SK-MEL-5 (cell line): ENCODE measurements at places on chromosomes 6 and 20. TPM values are rescaled to one million over a fixed set of nuclear protein-coding genes. Genes with fewer than 3 reads are reported as not detected.

Gene FRMD1
- total RNA-seq: not detected in 2 replicates

- no peak for DNase-seq
Measured at GRCh38 chr20:15081261-15081660, 743.8 kb upstream of the FLRT3 start.

GRCh38 chr20:36481380-36482043, 59.8 kb upstream of the MYL9 start:
- peak; percentile 97 for DNase-seq

GRCh38 chr6:12208673-12209072, 81.5 kb upstream of the EDN1 start:
- no peak for DNase-seq
